ENCODE measurements at places on chromosomes 4 and X.

- DNase-seq = no peak
These were observed 65.3 kb downstream of the PDLIM5 start for GRCh38 chr4:94516999-94517398.

DNA sequence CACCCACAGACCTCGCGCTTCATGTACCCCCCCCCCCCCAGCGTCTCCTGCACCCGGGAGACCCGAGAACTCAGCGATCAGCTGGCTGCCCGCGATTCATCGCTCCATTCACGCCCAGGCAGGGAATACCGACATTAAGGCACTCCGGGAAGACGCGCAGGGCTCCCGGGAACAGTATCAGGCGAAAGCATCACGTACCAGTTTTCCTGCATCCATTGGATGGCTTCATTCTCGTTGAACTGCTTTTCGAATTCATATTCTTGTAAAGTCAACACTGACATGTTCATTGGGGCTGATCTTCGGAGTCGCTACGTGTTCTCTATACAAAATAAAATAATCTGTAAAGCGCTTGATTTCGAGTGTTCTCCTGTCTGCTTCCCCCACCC, 373 bp downstream of the ELOVL6 start:
- DNase-seq = no peak

DNA sequence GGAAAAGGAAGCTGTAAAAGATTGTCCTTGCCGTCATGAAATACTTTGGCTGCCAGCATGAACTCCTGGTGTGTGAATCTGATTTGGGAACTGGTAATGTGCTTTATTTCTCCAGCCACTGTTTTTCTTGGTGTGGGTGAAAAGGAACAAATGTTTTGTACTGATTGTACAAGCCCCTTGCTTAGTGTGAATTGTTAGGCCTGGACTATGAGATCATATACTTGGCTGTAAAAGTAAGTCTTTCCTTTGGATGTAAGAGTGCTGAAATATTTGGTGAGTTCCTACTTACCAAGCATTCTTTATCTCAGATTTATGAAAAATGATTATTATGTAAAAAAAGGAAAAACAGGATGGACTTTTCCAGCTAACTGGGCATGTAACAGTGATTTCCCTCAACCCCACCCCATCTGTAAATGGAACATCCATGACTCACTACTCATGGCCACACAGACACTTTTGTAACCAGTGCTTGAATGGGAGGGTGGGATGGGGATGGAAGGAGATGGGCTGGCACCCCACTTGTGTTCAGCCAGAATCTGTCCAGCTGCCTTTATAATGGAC, 6.3 kb downstream of the FNIP2 start:
- DNase-seq = no peak

GRCh38 chrX:70508296-70508911, 63.8 kb downstream of the DLG3 start:
- peak; percentile 4 for DNase-seq

GRCh38 chr4:111494971-111495370, 650.3 kb upstream of the FAM241A start:
- no peak for DNase-seq

DNA sequence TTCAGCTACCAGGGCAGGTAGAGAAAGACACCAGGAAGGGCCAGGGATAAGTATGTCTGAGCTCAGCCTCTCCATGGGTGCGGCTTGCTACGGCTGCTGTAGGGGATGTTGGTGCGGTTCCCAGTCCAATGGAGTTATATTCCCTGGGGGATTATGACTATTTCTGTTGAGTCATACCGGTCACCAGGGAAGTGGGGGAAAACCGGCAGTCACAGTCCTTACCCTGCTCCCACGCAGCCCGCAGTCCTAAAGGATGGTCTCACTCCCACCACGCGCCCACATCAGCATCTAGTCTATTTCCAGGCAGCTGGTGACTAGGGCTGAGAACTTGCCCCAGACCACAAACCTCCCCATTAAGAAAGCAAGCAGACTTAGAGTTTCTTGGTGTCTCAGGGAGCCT, 191.6 kb downstream of the VEGFC start:
- no peak for DNase-seq

GRCh38 chr4:152107736-152108500, 347.1 kb upstream of the GATB start:
- DNase-seq = no peak

GRCh38 chr4:157739242-157739641, 433.6 kb downstream of the GASK1B start:
- no peak for DNase-seq

GRCh38 chr4:55793479-55793878, 26.1 kb upstream of the EXOC1L start:
- DNase-seq = no peak

DNA sequence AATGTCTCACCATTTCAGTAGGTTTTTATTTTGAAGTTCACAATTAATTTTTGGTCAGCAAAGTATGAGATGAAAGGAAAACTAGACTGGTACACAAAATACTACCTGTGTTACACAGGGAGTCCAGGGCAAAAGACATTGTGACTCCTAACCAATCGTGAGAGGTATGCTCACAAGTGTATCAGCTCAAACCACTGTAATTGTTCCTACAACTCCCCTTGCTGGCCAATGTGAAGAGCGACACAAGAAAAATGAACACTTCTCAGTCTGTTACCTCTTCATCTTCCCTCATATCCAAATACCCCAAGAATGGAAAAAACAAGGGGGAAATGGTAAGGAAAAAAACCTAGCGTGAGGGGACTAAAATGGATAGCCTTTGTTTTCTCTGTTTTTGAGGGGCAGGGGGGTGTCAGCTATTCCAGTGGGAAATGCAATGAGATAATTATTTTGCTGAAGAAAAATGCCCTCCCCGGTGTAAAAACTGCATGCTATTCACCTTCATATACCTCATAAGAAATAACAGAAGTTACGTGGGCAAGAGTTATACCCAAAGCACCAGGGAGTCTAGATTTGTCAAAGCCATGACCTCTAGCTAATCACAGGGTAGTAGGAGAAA, 30.6 kb upstream of the NSUN7 start:
- DNase-seq = no peak

DNA sequence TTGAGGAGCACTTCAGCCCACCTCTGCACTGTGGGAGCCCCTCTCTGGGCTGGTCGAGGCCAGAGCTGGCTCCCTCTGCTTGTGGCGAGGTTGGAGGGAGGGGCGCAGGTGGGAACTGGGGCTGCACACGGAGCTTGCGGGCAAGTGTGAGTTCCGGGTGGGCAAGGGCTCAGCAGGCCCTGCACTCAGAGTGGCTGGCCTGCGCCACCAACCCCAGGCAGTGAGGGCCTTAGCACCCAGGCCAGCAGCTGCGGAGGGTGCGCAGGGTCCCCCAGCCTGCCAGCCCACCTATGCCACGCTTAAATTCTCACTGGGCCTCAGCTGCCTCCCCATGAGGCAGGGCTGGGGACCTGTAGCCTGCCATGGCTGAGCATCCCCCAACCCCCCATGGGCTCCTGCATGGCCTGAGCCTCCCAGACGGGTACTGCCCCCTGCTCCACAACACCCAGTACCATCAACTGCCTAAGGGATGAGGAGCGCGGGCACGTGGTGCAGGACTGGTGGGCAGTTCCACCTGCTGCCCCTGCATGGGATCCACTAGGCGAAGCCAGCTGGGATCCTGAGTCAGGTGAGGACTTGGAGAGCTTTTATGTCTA, 110.9 kb downstream of the SLC39A8 start:
- DNase-seq = no peak

DNA sequence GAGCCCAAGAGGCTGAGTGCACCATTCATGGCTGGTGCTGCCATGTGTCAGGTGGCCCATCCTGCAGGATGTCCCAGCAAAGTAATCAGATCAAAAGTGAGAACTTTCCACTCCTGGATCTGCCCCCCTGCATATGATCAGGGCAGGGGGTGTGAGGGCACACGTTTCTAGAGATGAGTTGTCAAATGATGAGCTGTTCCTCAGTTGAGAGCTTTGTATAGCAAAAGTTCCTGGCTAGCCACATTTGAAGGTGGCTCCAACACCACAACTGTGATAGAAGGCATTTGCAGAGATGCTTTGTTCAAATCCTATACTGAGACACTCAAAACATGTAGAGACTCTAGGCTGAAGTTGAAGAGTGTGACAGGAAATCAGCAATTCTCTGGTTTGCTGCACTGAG, 501.8 kb downstream of the BCOR start:
- DNase-seq = no peak

- DNase-seq = no peak
These were observed 87.0 kb downstream of the PAK3 start for GRCh38 chrX:111182997-111183396.

DNA sequence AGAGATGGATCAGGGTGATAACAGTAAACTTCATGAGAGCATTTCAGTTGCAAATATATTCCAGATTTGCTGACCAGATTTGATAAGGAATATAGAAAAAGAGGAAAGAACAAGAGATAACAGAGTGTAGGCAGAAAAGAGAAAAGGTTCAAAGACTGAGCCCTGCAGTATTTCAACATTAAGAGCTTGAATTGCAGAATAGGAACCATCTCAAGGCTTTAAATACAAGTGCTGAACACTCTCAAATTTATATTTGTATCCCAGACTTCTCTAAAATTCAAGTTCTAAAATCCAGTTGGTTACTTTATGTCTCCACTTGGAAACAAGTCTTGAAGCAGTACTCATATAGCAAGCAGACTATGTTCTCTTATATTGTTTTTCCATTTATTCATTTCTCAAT, 9.7 kb upstream of the MYOZ2 start:
- DNase-seq = no peak

DNA sequence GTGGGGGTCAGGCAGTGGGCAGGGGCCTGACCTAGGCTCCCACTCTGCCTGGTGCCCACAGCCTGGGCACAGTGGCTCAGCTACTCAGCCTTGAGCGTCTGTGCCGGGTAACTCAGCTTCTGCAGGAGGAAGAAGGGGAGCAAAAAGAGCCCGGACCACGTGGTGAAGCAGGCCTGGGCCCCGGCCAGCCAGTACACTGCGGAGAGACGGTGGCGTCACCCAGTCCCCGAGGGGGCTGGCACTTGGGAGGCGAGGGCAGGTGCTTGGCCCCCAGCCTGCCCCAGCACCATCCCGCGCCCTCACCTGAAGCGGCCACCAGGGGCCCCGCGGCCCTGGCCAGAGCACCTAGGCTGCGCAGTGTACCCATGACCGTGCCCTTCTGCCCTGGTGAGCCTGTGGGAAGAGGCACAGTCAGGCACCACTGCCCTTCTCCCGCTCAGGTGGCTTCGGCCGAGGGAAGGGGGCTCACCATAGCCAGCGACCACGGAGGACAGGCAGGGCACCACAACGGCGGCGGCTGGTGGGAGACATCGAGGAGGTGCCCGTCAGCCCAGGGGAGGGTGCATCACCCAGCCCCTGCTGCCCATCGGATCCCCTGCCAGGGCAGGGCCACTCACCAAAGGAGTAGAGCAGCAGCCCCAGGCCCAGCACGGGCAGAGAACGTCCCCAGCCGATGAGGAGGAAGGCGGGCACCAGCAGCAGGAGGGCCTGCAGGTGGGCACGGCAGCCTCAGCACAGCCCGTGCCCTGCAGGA, 32.3 kb downstream of the NOP14 start:
- no peak for DNase-seq

DNA sequence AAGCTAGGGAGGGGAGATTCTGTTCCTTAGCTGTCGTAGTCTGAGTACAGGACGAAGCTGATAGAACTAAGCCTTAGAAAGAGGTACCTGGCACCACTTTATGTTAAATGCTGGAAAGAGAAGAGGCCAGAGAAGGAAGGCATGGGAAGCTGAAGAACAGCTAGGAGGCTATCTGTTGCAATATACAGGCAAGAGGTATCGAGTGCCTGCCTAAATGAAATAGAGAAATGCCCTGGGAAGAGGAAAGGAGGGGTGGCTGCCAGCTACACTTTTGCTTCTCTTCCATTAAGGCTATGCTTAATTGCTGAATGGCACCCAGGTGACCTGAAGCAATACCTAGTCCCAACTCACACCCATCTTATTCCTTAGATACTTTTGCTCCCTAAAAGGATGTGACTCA, 380.4 kb upstream of the FGF13 start:
- DNase-seq = no peak

DNA sequence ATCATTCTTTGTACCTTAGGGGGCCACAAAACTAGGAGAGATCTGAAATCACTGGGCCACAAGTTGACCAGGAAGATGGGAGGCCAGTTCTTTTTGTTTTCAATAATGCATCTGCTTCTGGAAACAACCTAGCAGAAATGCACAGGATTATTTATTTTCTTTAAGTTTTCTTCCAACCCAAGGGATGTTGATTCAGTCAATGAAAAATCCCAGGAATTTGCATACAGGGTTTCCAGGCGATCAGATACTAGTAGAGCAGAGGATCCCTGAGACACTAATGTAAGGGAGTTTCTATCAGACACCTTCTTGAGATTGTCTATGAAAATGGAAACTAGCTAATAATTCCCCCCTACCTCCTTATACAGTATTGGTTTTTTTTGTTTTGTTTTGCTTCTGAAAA, 7.4 kb downstream of the ATOH1 start:
- no peak for DNase-seq

GRCh38 chr4:182717788-182718583, 199.2 kb downstream of the DCTD start:
- no peak for DNase-seq

GRCh38 chr4:168264903-168265302, 53.6 kb downstream of the DDX60 start:
- DNase-seq = no peak

DNA sequence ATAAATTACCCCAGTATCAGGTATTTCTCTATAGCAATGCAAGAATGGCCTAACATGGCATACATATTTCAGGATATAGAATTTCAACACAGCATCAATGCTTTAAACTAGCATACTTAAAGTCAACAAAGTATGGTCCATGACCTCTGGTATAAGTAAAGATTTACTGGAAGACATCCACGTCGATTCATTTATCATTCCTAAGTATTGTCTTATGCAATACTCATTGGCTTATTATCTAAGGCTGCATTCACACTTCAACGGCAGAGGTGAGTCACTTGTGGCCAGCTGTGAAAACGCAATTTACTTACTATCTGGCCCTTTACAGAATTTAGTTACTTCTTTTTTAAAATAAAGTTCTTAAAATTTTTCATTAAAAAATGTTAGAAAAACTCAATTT, 42.6 kb downstream of the ADGRA3 start:
- DNase-seq = no peak

DNA sequence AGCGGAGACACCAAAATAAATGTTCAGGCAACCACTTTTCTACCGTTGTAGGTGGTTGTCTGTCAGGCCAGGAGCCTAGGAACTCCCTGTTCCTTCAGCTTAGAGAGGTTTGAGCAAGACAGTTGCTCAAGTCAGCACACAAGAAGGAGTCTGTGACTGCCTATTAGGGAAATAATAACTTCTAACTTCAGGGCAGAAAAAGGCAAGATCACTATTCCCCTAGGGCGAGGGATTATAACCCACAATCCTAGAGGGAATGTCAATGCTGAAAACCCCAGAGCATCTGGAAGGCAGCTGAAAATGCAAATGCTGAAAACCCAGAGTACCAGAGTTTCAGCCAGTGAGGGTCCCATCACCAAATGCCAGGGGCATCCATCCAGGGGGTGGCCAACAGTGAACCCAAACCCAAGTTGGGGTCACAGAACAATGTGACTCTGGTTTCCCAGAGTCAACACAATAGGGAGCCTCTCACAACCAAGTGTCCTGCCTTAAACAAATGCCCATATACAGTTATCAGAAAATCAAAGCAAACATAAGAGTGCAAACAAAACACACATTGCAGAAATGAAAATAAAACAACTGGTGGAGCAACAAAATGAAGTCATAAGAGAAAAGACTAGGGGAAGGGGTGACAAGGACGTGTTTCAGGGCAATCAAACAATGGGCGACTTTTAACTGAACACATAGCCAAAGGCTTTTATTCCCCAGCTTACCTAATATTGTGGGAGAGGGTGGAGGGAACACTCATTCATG, 27.6 kb downstream of the MORF4L2 start:
- DNase-seq = no peak

GRCh38 chrX:150334981-150335380, 28.1 kb upstream of the MAMLD1 start:
- DNase-seq = no peak
